ENCODE measurements at places on chromosomes 7 and 10.

DNA sequence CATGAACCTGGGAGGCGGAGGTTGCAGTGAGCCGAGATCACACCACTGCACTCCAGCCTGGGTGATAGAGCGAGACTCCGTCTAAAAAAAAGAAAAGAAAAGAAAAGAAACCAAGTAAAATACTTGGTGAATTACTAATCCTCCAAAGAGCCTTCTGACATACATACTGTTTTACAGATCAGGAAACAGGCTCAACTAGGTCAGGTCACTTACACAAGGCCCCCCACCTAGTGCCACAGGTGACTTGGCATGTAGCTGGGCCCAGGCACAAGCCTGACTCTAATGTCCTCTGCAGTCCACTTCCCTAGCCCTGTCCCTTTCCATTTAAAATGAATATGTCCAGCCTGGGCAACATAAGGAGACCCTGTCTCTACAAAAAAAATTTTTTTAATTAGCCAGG lies 157.0 kb downstream of the TPST1 start:
- DNase-seq: no peak

- DNase-seq: peak; percentile 83
Observed at GRCh38 chr10:124341768-124342135, 77.0 kb downstream of the OAT start.

DNA sequence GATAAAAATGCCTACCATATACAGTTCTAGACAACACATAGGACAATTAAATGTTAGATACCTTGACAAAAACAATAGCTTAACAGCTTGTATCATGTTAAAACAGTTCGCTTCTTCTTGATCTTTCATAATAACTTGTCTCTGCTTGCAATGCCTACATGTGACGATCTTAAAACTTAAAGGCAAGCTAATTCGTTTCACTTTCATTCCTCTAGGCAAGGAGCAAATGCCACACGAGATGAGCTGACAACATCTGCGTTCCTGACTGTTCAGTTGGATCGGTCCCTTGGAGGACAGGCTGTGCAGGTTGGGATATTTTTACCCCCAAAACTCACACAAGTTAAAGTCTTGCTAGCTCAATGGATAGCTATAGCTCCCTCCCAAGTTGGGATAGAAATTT lies 51.6 kb upstream of the ARL4A start:
- DNase-seq: no peak

GRCh38 chr7:37782166-37782565 lies 66.2 kb upstream of the NME8 start:
- no peak for DNase-seq

GRCh38 chr7:158394936-158395335 lies 192.7 kb downstream of the PTPRN2 start:
- peak; percentile 52 for DNase-seq

- peak; percentile 39 for DNase-seq
Observed at GRCh38 chr10:102744374-102745051, 765 bp downstream of the WBP1L start.

- no peak for DNase-seq
Observed at GRCh38 chr7:37083311-37084096, 359.2 kb upstream of the AOAH start.

GRCh38 chr7:15461576-15461975 lies 100.2 kb downstream of the AGMO start:
- DNase-seq: no peak

- peak; percentile 1 for DNase-seq
Observed at GRCh38 chr7:83475420-83475819, 173.5 kb downstream of the SEMA3E start.

DNA sequence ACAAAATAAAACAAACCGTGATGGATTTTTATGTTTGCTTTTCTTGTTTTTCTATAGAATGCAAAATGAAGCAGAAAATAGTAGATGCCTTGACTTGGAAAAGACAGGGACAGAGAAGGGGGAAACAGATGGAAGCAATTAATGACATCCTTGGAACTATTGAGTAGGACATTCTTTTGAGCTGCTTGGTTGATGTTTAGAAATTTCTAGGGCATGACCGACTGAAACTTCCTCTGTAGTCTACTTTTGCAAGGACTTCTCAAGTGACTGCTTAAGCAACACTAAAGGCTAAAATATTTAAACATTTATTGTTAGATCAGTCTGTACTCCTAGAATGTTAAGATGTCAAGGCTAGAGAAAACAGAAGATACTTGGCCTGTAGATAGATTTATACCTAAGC lies 49.4 kb downstream of the VCL start:
- no peak for DNase-seq

GRCh38 chr7:33792041-33792440 lies 113.3 kb upstream of the BMPER start:
- DNase-seq: no peak

DNA sequence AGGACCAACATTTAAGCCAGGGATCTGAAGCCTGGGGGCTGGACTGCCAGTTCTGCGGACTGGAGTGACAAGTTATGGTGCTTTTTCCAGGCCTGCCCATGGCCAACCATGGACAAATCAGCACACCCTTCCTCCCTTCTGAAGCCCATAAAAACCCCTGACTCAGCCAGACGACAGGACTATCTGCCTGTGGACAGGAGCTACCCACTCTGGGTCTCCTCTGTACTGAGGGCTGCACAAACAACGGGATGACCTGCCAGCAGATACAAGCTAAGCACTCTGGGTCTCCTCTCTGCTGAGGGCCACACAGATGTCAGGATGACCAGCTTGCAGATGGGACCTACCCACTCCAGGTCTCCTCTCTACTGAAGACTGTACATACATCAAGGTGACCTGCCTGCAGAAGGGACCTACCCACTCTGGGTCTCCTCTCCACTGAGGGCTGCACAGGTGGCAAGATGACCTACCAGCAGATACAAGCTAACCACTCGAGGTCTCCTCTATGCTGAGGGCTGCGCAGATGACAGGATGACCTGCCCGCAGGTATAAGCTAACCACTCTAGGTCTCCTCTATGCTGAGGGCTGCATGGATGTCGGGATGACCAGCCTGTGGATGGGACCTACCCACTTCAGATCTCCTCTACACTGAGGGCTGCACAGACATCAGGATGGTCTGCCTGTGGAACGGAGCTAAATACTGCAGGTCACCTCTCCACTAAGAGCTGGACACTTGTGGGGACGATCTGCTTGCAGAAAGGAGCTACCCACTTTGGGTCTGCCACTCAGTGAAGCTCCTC lies 110.1 kb upstream of the GPR22 start:
- DNase-seq: no peak

- DNase-seq: no peak
Observed at GRCh38 chr10:29379208-29379607, 90.3 kb downstream of the LYZL1 start.

- DNase-seq: peak; percentile 56
Observed at GRCh38 chr10:16799621-16800020, 17.6 kb downstream of the RSU1 start.

GRCh38 chr7:112447406-112447805 lies 2.9 kb upstream of the IFRD1 start:
- no peak for DNase-seq

- DNase-seq: no peak
Observed at GRCh38 chr10:97601268-97602215, 12.0 kb downstream of the C10orf62 start.

GRCh38 chr10:97494863-97495506 lies 3.2 kb downstream of the MMS19 start:
- DNase-seq: no peak

DNA sequence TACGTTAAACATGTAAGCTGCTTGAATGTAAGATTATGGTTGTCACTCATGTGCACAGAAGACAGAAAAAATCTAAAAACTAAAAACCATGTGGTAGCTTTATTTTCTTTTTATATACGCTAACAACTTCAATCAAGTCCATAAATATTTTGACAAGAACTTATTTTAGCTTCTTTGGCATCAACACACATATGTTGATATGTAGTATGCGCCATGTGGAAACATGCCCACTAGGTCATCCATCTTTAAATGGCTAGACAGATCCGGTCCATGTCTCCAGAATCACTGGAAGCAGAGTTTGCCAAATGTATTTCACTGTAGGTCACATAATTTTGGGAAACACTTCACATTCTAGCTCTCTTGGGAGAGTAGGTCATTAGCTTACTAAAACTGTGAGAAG lies 261.5 kb upstream of the IMMP2L start:
- DNase-seq: no peak

DNA sequence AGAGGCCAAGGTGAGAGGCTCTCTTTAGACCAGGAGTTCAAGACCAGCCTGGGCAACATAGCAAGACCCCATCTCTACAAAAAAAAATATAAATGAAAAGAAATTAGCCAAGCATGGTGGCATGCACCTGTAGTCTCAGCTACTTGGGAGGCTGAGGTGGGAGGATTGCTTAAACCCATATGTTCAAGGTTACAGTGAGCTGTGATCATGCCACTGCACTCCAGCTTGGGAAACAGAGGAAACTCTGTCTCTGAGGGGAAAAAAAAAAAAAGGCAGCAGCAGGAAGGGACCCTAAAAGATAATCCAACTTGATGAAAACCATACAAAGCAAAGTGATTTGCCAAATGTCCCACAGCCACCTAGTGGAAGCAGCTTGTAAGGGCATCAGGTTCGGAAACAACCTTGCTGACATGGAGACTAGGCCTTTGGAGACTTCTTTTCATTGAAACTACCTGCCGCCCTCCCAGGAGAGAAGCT lies 15.6 kb upstream of the PBLD start:
- peak; percentile 57 for DNase-seq

DNA sequence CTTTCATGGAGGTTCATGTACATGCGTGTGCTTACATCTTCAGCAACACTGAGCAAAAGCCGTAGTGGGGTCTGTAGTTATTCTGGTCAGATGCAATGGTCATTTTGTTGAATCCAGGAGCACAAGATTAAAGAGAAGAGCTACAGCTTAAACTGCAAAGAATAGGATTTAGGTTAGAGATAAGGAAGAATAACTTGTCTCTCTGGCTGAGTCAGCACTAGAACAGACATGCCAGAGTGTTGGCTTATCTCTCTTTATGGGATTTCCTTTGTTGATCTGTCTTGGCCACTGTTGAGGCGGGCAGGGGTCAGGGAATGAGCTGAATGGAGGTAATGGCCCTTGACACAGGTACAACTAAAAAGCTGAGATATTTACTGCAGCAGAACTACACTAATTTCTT lies 473.5 kb downstream of the CCSER2 start:
- DNase-seq: no peak

DNA sequence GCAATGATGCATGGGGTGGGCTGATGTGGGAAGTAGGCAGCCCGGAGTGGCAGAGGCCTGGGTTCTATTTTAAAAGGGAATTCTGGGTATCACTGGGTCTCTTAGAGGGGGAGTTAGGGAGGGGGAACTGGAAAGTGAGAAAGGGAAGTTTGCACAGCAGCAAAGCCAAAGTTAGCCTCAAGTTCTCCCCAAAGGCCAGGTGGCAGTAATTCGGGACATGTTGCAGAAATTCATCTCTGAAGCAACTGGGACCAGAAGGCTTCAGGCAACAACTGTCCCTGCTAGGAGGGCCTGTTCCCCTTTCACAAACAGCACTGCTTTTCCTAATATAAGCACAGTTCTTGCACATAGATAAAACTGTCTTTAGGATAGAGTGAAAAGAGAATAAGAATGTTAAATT lies 67.4 kb downstream of the NOD1 start:
- no peak for DNase-seq

GRCh38 chr7:128040205-128040604 lies 9.0 kb upstream of the LRRC4 start:
- DNase-seq: no peak

- DNase-seq: no peak
Observed at GRCh38 chr10:5334196-5334880, 30.4 kb upstream of the UCN3 start.

DNA sequence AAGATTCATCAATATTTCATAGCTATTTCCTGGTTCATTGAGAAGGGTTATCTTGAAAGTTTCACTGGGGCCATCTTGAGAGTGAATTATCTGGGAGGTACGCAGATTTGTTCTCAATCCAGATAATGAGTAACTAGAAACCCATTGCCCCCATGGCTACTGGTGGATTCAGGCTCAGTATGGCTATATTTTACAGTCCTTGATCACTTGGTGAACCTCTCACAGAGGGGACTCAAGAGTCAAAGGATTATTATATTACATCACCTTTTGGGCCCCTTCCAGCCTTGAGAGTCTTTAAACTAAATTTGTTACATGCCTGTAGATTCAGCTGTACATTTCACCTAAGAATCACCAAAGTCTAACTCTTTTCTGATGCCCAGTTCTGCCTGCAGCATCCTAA lies 11.6 kb downstream of the NKX2-3 start:
- DNase-seq: no peak

DNA sequence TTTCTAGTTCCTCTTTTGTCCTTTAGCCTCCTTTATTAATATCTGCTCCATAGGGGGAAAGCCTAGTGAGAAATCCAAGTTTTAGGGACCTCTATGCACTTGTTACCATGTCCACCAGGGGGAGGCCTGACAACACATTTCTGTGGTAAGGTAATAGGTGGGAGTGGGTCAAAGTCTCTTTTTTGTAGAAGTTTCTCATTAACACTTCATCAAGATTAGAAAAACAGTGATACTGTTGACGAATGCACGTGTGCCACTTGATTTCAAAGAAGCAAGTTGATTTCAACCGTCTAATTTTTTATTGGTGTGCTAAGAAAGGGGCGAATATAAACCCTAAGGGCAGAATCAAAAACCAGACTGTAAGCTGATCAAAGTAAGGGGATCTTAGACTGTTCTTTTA lies 30.6 kb downstream of the CISD1 start:
- DNase-seq: peak; percentile 74

- DNase-seq: no peak
Observed at GRCh38 chr7:88888684-88889083, 93.1 kb upstream of the TEX47 start.

DNA sequence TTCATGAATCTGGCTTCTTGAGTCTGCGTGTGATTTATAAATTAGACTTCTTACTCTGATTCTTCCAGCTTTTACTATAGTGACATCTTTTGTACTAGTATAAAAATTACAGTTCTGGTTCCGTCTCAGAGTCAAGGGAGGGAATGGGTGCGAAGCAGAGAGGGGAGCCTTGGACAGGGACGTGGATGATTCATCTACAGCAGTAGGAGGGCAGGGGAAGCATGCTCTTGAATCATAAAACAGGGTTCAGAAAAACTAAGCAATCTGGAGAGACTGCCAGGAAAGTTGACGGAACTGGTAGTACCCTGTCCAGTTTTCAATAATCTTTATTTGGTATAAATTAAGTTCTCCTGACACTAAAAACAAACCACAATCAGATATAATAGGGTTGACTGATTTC lies 58.1 kb downstream of the ITGA8 start:
- DNase-seq: no peak

- DNase-seq: no peak
Observed at GRCh38 chr7:27663989-27664331, 1.3 kb upstream of the HIBADH start.
